ENCODE measurements at places on chromosomes 5 and 9.

DNA sequence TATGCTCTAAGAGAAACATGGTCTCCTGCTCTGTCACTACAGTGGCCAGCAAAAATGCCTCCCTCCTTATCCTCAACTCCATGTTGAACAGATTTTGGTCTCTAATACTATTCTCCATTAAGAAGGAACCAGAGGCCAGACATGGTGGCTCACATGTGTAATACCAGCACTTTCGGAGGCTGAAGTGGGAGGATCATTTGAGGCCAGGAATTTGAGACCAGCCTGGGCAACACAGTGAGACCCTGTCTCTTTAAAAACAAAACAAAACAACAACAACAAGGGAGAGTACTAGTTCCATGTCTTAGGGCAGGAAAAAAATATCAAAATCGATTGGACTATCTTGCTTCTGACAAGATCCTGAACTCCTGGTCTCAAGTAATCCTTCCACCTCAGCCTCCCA, 14.6 kb downstream of the INIP start:
- no peak for DNase-seq

DNA sequence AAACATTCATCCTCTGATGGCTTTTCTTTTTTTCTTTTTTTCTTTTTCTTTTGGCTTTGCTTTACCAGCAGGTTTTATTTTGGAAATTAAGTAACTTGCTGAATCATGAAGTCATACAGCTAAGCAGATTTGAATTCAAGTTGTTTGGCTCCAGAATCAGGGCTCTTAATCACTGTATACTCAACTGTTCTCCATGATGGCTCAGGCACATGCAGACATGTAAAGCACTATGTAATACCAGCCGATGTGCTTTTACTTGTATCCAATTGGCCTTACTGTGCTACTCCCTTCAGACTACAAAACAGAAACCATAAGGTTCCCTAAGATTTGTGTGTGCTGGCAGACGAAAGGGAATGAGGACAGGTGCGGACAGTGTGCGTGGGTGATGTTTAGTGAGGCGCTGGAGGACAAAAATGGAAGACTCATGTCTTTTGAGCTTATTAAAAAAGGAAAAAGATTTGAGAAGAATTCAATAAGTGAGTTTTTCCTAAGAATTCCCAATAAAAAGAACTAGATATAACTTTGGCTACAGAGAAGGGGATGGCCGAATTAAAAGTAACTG, 44.7 kb upstream of the OTP start:
- DNase-seq: no peak

DNA sequence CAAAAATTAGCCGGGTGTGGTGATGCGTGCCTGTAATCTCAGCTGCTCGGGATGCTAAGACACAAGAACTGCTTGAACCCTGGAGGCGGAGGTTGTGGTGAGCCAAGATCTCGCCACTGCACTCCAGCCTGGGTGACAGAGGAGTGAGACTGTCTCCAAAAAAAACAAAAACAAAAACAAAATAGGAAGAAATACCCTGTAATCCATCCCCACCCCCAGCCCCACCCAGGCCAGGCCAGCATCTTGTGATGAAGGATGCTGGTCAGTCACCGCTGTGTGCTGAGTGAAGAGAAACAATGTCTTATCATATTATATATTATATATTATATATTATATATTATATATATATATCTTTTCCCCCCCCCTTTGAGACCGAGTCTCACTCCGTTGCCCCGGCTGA, 15.4 kb upstream of the CCIN start:
- no peak for DNase-seq

DNA sequence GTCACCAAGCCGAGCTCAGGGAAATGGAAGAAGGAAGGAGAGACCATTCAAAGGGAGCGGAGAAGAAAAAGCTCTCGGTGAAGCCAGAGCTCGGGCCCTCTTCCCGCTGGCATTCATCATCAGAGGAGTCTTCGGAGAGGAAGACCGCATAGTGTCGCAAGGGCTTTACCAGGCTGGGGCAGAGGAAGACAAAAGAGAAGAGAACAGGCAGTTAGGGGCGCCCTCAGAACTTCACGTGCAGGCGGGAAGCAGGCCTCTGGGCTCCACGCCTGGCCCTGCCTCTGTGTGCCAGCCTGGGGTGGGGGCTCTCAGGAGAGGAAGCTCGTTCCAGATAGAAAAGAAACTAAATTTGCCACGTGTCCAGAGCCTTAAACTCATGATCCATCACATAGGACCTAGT, 31.7 kb downstream of the CRB2 start:
- DNase-seq: no peak

- peak; percentile 10 for DNase-seq
Observed at GRCh38 chr9:1837453-1838084, 177.6 kb upstream of the SMARCA2 start.

- no peak for DNase-seq
Observed at GRCh38 chr9:123893831-123894460, 36.0 kb downstream of the DENND1A start.

DNA sequence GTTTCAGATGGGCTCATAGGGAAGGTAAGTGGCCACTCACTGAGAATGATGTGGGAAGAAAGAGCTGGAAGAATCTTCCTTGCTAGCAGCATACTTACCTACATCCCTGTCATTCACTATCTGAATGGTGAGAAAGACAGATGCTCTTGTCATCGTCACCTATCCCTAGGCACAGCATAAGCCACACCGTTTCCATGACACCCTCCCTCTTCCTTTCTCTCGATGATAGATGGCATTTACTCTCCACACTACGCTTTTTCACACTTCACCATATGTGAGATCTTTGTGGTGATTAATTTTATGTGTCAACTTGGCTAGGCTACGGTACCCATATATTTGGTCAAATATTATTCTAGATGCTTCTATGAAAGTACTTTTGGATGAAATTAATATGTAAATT, 44.4 kb upstream of the FER start:
- no peak for DNase-seq

- no peak for DNase-seq
Observed at GRCh38 chr9:126872516-126872915, 12.1 kb downstream of the ZBTB34 start.

DNA sequence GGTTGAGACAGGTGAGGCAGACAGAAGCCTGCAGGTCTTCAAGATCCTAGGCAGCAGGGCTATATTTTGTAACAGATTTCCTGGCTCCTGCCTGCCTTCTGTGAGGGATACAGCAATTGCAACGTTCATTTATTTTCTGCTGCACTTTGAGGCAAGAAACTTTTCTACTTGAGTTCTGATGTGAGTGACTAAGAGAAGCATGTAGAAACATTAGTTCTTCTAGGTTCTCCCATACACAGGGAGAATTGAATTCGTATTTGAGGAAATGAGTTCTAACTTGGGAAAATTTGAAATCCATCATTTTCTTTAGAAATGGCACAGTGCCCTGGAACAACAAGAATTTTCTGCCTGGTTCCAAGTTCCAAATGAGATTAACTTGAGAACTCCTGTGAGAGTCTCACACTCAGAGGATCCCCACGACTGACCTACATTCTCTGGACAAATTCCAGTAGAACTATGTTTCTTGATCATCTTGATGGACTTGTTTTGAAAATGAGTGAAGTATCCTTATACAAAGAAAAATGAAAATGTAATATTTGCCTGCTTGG, 15.0 kb downstream of the MAMDC2 start:
- DNase-seq: no peak

GRCh38 chr5:1323803-1324173, 21.1 kb downstream of the CLPTM1L start:
- DNase-seq: no peak

GRCh38 chr5:66222455-66222854, 78.4 kb downstream of the SREK1 start:
- DNase-seq: no peak

- DNase-seq: no peak
Observed at GRCh38 chr5:96896276-96896675, 20.0 kb downstream of the ERAP2 start.
